ENCODE measurements at places on chromosomes 6 and 20.

GRCh38 chr6:17015144-17015543 lies 86.7 kb upstream of the STMND1 start:
- H3K36me3 ChIP-seq = no peaks in the 10 kb centered on the region
- H3K4me3 ChIP-seq = no peak overlapping the region
- no peak for DNase-seq
- H3K4me1 ChIP-seq = peaks cover 13% of the 10 kb centered on the region
- H3K27ac ChIP-seq = no peak overlapping the region

GRCh38 chr6:6812427-6812826 lies 223.9 kb downstream of the LY86 start:
- H3K27me3 ChIP-seq = no peaks in the 10 kb centered on the region
- H3K4me1 ChIP-seq = peaks cover 11% of the 10 kb centered on the region
- no peak overlapping the region for H3K4me3 ChIP-seq
- no peaks in the 10 kb centered on the region for H3K36me3 ChIP-seq

- H3K27me3 ChIP-seq = no peaks in the 10 kb centered on the region
- H3K4me3 ChIP-seq = no peak overlapping the region
- no peaks in the 10 kb centered on the region for H3K36me3 ChIP-seq
- no peak overlapping the region for H3K27ac ChIP-seq
- no peak for DNase-seq
These were observed 63.0 kb upstream of the EIF2S2 start for GRCh38 chr20:34175079-34175478.

GRCh38 chr6:143331362-143331761 lies 119.1 kb downstream of the ADAT2 start:
- no peak for DNase-seq
- H3K27ac ChIP-seq = no peak overlapping the region
- H3K4me1 ChIP-seq = no peaks in the 10 kb centered on the region
- no peaks in the 10 kb centered on the region for H3K27me3 ChIP-seq
- no peaks in the 10 kb centered on the region for H3K36me3 ChIP-seq

- no peak for DNase-seq
- H3K4me1 ChIP-seq = no peaks in the 10 kb centered on the region
- no peaks in the 10 kb centered on the region for H3K36me3 ChIP-seq
- no peak overlapping the region for H3K27ac ChIP-seq
These were observed 141.5 kb upstream of the AGPAT4 start for GRCh38 chr6:161415302-161415855.

GRCh38 chr6:84825461-84825860 lies 61.1 kb upstream of the TBX18 start:
- DNase-seq = no peak
- no peaks in the 10 kb centered on the region for H3K4me1 ChIP-seq
- no peak overlapping the region for H3K27ac ChIP-seq
- H3K4me3 ChIP-seq = no peak overlapping the region

GRCh38 chr6:20778459-20778858 lies 244.2 kb downstream of the CDKAL1 start:
- no peaks in the 10 kb centered on the region for H3K27me3 ChIP-seq
- H3K4me3 ChIP-seq = no peak overlapping the region
- H3K4me1 ChIP-seq = no peaks in the 10 kb centered on the region
- no peak for DNase-seq
